ENCODE measurements at places on chromosomes 1 and 21.
A peak's percentile ranks its signal among the peaks of the same experiment; 100 is the strongest.

DNA sequence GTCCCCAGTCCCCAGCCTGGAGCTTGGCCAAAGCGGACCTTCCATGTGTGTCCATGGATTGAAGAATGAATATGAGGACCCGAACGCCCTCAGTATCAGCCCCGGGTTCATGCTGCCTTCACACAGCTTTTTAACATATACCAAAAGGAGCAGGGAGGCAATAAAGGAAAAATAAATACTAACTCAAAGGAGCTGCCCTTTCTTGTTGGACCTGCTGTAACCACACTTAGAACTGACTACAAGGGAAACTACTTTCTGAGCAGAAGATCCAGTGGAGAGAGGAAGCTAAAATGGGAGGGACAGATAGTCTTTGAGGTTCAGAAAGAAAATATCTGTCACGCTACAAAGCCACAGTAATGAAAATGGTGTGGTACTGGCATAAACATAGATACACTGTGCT lies 48.6 kb downstream of the CNN3 start:
- no peak for DNase-seq

DNA sequence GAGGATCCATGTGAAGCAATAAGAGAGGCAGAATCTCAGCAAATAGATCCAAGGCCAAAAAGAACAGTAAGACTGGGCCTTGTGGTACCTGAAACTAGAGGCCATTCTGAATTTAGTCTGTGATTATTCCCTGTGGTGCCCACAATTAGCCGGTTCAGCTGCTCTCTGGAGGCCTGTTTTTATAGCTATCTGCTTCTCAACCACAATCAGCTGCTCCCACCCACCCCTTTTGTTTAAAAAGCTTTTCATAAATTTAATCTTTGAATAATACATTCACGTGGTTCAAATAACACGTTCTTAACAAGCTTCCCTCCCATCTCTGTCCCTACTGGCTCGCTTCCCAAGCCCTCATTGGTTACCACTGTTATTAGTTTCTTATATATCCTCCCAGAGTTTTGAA lies 18.0 kb downstream of the UBE2T start:
- DNase-seq, result no peak

GRCh38 chr1:19074361-19074901 lies 118.0 kb upstream of the IFFO2 start:
- DNase-seq, result no peak

DNA sequence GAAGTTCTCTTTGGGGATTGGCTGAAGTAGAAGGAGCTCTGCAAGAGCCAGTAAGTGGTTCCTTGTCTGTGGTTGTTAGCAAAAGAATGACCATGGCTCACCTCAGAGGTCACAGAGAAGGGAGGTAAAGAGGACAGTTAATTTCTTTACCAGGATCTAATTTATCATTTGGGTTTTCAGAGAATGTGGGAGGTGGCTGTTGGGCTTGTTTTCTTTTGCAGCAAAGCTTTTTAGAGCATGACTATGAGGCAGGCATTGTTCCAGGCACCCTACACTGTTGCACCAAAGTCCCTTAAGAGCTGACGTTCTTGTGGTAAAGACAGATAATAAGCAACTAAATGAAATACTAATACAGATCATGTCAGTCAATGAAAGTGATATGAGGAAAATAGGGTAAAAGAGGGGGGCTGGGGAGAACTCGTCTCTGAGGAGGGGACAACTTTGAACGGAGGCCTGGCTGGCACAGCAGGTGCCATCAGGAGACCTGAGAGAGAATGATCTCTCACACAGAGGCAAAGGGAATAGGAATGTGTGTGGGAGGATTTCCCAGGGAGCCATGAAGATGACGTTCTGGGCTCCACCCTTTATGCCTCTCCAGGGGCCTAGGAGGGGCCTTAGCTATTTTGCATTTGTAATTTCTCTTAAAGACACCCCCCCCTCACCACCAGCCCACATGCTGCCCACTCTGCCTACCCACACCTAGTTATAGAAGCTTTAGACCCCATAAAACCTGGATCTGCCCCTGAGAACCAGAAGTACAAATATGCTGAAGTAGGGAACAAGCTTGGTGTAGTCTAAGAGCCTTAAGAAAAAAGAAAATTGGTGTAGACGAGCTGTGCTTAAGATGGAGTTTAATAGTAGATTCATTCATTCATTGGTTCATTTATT lies 177.5 kb downstream of the ROR1 start:
- DNase-seq, result no peak

- DNase-seq, result no peak
Observed at GRCh38 chr21:36450511-36450910, 29.4 kb downstream of the CLDN14 start.

GRCh38 chr1:7769673-7770412 lies 1.3 kb upstream of the VAMP3 start:
- DNase-seq, result no peak

- DNase-seq, result no peak
Observed at GRCh38 chr1:55631509-55631908, 416.3 kb upstream of the USP24 start.

GRCh38 chr21:44357064-44357837 lies 3.8 kb downstream of the TRPM2 start:
- DNase-seq, result no peak

DNA sequence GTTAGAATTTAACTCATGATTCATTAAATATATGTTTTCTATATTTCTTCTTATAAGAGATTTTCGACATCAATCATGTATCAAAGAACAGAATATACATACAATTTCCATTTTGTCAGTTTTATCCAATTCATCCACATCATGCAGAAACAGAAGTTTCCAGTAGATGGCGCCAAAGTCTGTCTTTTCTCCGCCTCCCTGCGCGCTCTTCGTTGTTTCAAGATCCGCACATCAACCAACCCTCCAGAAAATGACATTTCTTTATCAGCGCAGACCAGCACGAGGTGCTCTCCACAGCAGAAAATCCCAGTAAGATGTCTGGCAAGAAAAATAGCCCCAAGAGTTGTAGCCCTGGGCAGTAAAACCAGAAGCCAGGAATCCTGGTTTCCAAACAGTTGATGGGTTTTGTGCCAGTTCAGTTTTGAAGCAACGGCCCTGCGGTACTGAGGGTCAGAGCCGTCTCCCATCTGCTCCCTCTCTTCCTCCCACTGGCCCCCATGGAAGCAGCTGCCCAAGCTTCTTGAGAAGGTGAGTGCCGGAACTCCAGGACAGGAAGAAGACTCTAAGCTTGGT lies 38.6 kb upstream of the GPR137B start:
- DNase-seq, result peak; percentile 18

DNA sequence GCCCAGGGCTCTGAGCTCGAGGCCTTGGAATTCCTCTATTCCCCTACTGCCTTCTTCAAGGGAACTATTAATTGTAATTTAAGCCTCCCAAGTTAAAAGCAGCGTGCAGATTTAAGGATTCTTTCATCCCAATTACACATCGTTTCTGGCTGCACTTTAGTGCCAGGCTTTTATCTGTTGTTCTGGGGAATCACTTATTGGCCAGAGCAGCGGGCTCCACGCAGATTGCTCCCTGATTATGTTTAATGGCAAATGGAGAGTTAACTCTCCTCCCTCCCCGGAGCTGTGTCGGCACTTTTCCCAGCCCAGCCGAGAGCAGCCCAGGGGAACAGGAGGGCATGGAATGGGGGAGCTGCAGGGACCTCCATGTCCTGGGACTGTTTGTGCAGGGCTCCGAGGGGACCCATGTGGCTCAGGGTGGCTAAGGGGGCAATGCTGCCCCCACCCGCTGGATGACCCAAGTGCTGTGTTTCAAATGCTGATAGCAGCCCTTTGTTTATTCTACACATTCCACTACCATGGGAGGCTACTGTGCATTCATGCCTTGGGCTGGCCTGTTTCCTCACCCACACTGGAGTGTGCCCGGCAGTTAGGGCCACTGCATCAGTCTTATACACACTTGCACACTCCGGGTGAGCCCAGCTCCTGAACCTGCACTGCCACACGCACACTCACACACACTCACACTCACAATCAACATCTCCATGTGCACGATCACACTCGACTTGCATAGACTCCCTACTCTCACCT lies 93.3 kb upstream of the POU3F1 start:
- DNase-seq, result no peak

GRCh38 chr1:160885042-160885441 lies at the start of gene ITLN1:
TSS of gene ITLN1 (minus strand) at chr1:160885180. CDS start at chr1:160884877, 303 bp downstream.
- DNase-seq, result no peak

DNA sequence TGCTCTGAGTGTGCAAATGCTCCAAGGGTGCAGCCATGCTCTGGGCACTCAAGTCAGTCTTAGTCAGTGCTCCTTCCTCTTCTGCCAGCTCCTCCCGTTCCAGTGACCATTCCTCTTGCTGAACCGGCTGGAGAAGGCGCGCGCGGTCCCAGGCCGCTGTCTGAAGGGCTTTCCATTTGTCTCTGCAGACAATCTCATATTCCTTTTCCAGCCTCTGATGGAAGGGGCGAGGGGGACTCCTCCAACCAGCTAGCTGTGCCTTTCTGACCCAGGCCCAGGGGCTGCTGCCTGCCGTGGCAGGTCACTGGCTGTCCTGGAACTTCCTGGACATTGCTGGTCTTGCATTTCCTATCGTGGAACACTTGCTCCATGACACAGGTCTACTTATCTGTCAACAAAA lies 67.5 kb downstream of the RIPK4 start:
- no peak for DNase-seq

- DNase-seq, result no peak
Observed at GRCh38 chr21:23247334-23247733, 2249.1 kb downstream of the NCAM2 start.

DNA sequence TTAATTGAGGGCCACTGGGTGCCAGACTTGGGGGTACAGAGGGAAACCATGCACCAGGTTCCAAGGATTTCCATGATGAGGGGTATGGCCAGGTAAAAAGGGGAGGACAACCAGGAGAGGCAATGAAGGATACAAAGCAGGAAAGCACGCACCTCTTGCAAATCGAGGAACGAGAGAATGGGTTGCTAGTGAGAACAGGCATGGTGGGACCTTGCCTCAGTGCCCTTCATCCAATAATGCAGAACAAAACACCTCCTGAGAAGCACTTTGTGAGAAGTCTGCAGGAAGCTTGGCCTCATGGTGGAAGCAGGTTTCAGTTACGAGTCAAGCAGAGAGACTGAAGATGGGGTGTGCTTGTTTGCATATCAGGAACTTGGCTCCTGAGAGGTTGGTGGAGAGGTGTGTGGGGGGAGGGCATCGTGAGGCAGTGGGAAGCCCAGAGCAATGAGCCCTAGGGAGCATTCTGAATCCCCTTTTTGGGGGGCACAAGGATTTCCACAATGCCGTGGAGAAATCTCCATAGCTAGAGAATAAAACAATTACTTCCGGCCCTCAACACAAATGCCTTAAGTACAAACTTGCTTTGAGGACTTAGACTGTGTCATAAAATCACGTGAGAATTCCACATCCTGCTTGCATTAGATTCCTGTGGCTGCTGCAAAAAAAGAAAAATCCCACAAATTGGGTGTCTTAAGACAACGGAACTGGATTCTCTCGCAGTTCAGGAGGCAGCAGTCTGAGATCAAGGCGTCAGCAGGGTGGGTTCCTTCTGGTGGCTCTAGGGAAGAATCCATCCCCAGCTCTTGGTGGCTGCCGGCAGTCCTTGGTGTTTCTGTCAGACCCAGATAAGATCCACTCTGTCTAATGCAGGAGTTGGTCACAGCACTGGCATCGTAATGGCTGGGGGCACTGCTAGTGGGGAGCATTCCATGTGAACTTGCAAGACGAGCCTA lies 54.9 kb upstream of the BACE2 start:
- no peak for DNase-seq

- no peak for DNase-seq
Observed at GRCh38 chr1:228851193-228851592, 115.9 kb downstream of the RHOU start.

DNA sequence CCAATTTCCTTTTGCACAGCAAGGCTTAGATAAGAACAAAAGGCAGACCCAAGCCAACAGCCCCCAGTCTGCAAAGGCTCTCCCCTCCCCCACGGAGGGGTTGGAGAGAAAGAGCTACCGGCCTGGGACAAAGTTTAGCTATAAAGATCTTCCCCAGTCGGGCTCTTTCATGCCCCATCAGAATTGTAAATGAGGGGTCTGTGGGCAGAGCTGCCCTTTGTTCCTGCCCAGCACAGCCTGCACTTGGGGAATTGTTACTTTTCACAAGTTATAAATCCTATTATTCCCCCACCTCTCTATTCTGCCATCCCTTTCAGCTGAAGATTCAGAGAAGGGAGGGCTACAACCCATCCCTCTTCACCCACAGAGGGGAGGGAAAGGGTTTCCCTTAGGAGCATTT lies 3.5 kb downstream of the MYCL start:
- no peak for DNase-seq

- no peak for DNase-seq
Observed at GRCh38 chr1:236179634-236180033, 37.3 kb downstream of the GPR137B start.

GRCh38 chr1:222547944-222548671 lies at the start of gene HHIPL2:
TSS of gene HHIPL2 (minus strand) at chr1:222548104. CDS start at chr1:222548044, 60 bp downstream.
- no peak for DNase-seq

DNA sequence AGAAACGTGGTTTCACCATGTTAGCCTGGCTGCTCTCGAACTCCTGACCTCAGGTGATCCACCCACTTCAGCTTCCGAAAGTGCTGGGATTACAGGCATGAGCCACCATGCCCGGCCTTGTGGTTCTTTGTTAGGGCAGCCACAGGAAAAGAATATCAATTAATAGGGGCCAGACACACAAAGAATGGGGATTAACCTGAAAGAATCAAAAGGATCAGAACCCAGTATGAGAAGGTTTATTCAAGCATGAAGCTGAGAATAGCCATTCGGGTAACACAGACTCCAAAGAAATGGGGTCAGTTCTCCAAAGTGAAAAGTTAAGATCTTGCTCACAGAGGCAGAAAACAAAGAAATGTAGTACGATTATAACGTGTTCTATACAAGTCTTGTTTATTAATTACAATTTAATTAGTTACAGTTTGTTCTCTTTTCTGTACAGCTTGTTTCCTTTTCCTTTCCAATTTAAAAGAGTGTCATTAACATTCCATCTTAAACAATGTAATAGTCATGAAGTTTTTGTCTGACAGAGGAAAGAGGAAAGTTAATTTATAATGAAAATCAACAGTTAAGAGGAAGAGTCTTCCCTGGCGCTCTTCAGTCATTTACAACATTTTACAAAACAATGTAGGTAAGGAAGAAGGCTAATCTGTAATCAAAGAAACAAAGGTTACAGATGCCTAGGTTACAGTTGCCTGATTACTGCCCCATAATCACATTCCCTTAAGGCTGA lies 51.3 kb upstream of the SLC45A1 start:
- DNase-seq, result no peak

DNA sequence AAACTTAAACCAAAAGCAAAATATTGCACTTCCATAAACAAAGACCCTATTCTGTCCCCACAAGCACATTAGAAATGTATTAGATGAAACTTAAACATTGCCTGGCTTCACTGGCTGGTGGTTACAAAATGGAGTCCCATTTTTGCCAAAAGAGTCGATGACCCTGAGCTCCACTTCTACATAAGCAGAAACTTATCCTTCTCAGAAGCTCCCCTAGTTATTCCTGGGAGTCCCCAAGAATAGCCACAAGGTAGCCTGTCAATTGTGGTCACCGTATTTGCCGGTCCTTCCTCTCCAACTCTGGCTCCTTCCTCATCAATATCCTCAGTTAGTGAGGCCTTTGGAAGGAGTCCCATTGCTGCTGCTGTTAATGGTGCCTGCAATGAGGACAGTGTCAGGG lies 37.3 kb downstream of the CDCP2 start:
- no peak for DNase-seq

GRCh38 chr1:116855773-116856201 lies 53.9 kb upstream of the PTGFRN start:
- no peak for DNase-seq

Measured in amygdala (tissue), 56 donors.